ENCODE measurements at places on chromosomes 1 and 21. TPM values are rescaled to one million over a fixed set of nuclear protein-coding genes. Genes with fewer than 3 reads are reported as not detected.

GRCh38 chr1:54371038-54371941 is 34.9 kb downstream of the SSBP3 start:
- no peak for DNase-seq

- no peak for DNase-seq
These were observed 90.0 kb downstream of the PAPPA2 start for GRCh38 chr1:176552999-176553398.

DNA sequence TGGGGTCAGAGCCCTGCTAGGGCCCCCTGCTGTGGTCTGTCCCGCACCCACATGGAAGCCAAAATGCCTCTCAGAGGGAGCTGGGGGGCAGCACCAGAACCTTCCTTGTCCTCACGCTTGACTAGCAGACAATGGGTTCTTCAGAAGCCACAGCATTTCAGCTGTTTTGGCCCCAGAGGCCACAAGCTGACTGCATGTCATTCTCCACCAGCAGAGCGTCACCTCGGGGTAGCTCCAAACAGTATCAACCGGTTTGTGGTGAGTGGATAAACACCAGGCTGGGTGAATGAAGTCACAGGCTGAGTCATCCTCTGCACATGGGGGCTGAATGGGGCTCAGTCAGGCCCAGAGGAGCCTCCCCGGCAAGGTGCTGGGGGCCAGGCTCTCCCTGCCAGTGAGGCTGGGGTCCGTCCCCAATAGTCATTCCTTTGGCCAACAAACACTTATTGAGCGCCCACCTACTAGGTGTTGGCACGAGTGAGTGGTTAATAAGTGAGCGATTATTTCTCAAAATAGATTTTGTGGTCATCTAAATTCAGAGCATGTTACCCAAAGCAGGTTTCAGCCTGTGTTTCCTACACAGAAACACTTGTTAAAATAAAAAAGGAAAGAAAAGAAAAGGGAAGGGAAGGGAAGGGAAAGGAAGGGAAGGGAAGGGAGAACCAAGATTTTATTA is 9.1 kb downstream of the OLIG1 start:
- DNase-seq = no peak

- DNase-seq = no peak
These were observed 72.8 kb upstream of the CD55 start for GRCh38 chr1:207248544-207249198.

GRCh38 chr21:36732761-36733160 is 33.8 kb downstream of the SIM2 start:
- DNase-seq = no peak

DNA sequence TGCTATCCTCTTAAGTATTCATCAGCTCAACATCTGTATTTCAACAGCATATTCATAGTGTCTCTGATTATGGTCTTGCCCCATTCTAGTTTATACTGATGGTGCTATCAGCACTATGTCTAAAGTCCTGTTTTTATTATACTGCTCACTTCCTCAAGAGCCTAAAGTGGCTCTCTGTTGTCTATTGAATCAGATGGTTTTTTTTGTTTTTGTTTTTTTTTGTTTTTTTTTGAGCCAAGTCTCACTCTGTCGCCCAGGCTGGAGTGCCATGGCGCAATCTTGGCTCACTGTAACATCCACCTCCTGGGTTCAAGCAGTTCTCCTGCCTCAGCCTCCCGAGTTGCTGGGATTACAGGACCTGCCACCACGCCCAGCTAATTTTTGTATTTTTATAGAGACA is 6.1 kb downstream of the STX12 start:
- DNase-seq = no peak

DNA sequence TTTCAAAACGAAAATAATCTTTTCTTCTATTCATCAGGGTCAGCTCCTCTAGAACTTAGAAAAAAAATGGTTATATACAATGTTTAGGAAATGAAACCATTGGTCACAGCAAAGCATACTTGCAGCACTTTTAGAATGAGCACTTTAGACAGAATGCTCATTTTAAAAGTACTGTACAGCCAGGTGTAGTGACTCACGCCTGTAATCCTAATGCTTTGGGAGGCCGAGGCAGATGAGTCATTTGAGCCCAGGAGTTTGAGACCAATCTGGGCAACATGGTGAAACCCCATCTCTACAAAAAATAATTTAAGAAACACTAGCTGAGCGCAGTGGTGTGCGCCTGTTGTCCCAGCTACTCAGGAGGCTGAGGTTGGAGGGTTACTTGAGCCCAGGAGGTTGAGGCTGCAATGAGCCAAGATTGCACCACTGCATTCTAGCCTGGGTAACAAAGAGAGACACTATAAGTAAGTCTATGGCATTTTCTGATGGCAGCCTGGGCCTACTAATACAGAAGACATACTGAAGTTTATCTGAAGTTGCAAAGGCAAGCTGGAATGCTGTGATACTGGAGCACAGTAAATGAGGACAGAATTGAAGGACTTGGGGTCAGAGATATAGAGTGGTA is 48.9 kb upstream of the ZNF326 start:
- no peak for DNase-seq

DNA sequence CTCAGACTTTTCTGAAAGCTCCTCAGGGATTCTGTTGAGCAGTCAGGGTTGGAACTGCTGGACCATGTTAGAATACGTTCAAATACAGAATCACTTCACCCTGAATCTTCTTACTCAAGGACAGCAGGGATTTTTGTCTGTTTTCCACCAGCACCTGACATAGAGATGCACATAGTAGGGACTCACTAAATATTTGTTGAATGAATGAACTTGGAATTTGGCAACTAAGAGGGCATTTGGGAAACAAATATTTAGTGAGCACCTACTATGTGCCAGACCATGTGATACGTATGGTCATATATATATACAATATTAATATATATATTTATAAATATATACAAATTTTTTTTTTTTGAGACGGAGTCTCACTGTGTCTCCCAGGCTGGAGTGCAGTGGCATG is 4.6 kb upstream of the FBXO42 start:
- DNase-seq = no peak

- no peak for DNase-seq
These were observed 458 bp downstream of the CRABP2 start for GRCh38 chr1:156704930-156705320.

GRCh38 chr1:111499026-111499785 is 4.2 kb downstream of the ADORA3 start:
- no peak for DNase-seq

DNA sequence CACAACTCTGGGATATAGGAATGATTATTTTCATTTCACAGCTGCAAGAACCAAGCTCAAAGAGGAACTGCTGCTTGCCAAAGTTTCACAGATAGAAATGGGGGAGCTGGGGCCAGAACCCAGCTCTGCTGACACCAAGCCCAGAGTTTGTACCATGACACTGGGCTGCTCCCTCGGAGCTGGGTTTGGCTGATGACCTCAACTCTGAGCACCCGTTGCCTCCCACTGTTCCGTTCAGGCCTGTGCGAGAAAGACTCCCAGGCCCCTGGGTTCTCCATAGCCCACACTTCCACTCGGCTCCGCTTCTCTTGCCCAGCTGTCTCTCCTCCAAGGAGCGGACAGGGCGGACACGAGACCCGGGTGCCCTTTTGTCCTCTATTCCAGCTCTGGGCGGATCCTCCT is 55.2 kb downstream of the NGF start:
- DNase-seq = no peak

- DNase-seq = no peak
These were observed 26.2 kb upstream of the PRKACB start for GRCh38 chr1:84117868-84118267.

DNA sequence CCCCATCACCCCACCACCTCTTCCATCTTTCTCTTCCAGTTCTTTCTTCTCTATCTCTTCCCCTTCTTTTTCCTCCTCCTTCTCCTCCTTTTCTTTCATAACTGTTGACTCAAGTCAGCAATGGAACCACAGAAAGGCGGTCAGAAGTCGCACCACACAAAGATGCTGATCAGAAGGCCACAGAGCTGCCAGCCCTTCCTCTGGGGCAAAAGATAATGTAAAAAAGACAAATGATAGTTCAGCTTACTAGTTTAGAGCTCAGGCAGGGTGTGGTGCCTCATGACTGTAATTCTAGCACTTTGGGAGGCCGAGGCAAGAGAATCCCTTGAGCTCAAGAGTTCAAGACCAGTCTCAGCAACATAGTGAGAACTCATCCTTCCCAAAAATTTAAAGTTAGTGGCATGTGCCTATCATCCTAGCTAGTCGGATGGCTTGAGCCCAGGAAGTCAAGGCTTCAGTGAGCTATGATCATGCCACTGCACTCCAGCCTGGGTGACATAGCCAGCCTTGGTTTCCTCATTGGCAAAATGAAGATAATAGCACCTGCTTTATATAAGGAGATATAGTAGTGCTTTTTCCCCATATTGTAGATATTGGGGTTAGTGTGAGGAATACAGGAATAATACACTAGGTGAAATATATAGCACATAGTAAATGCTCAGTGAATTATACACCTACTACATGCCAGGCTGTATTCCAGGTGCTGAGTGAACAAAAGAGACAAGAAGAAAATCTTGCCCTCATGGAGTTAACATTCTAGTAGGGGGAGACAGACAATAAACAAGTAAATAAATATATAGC is 12.5 kb upstream of the IGSF3 start:
- DNase-seq = no peak

DNA sequence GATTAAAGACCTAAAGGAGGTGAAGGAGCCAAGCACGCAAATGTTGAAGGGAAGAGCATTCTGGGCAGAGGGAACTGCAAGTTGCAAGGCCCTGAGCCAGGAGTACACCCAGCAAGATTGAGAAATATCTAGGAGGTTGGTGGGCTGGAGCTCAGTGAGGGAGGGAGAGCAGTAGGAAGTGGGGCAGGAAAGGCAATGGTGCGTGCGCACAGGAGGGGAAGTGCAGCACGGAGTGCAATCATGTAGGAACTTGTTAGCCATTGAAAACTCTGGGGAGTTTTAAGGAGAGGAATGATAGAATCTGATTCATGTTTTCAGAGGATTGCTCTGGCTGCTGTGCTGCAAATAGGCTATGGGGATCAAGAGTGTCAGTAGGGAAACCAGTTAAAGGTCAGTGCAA is 13.2 kb upstream of the IGSF3 start:
- no peak for DNase-seq

DNA sequence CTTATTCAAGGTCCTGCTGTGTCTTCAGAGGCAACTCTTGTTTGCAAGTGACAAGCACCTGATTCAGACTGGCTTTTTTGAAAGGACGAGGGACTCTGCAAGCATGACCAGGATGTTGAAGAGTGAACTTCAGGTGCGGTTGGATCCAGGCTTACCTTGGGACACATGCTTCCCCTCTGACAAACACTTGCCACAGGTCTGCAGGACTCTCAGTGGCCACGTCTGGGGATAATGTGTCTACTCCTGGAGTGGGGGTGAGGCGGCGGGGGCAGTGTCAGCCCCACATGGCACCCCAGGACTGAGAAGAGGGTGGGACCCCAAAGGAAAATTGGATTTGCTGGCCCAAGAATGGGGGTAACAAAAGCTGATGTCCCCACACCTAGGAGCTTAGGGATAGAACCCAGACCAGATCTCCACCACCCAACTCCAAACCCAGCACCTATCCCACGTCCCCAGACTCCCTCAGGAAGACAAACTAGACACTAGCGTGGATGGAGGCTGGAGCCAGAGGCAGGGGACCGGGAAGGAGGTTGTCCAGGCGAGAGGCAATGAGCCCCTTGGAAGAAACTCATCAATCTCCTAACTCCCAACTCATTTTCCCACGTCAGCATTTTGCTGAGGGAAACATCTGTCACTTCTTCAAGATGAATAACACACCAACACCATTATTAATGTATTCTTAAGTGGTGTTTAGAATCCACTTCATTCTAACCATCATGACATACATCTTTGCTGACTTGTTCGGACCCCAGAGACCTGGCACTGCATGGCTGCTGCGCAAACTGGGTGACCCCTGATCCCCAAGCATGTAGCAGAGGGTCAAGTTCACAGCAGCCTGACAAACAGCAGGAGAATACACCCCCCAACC is 32.0 kb upstream of the LAPTM5 start:
- no peak for DNase-seq

LCE1E gene
- not detected for total RNA-seq

GCSAML gene
- not detected for total RNA-seq

DNASE2B gene
- not detected for total RNA-seq

TEX38 gene
- not detected for total RNA-seq

ASTN1 gene
- 21.8 TPM for total RNA-seq

REN gene
- total RNA-seq = not detected

CACYBP gene
- total RNA-seq = 172 TPM

S100A7 gene
- total RNA-seq = not detected

C1orf52 gene
- total RNA-seq = 30.9 TPM

CELA3A gene
- not detected for total RNA-seq

DMAP1 gene
- total RNA-seq = 57.1 TPM

AMPD1 gene
- not detected for total RNA-seq
